ENCODE measurements at places on chromosomes 6 and 20.

DNA sequence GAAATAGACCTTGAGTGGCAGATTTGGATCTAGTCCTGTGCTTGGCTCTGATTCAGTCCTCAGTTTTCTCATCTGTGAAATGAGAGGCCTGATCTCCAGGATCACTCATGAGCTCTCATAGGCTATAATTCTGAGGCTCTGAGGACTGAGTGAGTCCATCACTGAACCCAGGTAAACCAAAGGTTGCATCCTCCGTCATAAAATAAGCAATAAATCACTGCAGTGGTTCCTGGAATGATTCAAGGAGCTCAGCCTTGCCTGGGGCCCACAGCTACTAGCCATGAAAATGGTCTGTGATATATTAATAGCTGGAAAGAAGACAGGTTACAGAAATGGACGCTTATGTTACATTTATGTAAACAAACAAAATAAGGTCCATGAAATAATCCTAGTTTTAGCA, 124.8 kb downstream of the MAP3K7 start:
- no peak for DNase-seq

DNA sequence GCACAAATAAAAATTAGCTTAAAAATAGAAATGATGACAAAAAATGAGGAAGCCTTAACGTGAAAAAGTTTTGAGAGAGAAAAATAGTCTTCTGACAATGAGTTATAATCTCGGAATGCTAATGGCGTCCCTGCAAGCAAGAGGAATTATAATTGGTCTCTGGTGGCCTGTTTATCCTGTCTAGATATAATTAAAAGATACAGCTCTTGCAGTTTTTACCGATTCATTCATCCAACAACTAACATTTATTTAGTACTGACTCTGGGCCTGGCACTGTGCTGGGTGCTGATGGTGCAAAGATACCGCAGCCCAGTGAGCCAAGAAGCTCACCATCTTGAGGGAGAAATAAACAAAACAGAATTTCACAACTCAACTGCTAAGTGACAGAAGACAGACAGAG, 31.6 kb upstream of the ANKRD60 start:
- peak; percentile 25 for DNase-seq

GRCh38 chr6:109344226-109344625, 38.0 kb downstream of the CD164 start:
- DNase-seq = no peak

GRCh38 chr20:24949756-24950127, 673 bp downstream of the CST7 start:
- no peak for DNase-seq

DNA sequence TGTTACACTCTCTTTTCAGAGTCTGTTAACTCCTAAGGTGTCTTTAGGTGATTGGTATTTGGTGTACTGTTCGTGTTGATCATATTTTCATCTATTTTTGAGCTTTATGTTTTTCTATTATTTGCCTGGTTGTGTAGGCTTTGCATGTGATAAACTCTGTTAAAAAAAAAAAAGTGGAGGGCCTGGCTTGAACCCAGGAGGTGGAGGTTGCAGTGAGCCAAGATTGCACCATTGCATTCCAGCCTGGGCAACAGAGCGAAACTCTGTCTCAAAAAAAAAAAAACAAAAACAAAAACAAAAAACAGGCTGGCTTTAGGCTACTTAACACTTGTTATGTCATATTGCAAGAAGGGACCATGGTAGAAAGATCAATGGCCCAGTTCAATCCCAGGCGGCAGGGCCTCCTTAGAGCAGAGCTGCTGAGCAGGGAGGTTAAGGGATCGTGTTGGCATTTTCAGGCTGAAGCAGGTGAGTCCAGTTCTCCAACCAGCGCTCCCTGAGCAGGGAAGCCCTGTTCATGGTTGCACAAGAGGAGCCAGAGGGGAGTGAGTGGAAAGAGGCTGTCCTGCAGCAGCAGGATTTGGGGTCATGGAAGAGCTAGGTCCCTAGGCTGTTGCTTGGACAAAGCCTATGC, 8.5 kb downstream of the PYGB start:
- DNase-seq = no peak

DNA sequence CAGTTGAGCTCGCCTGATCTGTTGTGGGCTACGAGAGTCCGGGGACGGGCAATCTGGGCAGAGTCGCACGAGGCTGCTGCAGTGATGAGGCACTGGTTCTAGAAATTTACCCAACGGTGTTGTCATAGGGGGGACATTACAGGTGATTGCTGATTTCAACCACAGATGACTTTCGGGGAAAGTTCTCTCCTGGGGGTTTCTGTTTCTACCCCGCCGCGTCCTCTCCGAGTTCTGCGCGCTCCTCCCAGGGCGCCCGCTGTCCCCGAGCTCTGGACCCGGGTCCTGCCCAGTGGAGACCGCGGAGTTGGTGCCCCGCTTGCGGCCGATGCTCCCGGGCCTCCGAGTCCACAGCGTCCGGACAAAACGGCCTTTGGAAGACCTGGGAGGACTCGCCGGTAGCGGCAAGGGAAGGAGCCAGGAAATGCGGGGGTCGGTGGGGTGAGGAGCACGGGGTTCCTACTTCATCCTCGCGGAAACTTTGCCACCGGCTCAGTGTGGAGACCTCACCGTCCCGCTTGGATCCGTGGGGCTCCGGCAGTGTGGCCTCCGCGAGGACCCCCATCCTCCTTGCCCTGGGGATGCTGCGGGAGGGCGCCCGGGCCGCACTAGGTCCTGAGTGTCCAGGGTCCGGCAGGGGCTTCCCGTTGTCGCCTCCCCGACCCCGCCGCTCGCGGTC, 12.3 kb upstream of the RAET1L start:
- no peak for DNase-seq

DNA sequence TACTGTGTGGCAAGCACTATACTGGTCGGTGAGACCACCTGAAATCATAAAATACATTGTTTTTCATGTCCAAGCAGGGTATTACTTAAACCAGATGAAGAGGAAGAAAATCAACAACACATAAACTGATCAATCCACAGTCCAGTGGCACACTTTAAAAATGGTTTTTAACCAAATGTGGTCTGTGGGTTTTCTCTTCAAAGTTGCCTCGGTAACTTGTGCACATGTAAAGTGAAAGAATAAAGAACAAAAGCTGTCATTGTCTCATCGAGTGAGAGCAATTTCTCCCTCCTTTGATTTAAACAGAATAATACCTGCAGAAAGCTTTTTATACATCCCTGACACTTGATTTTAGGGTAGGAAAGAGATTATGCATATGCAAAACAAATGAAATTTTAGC, 3.7 kb downstream of the FLRT3 start:
- DNase-seq = no peak
